ENCODE measurements at places on chromosomes 13 and 19.
A peak's percentile ranks its signal among the peaks of the same experiment; 100 is the strongest.

GRCh38 chr13:100520936-100521850, 67.4 kb downstream of the GGACT start:
- DNase-seq = no peak

- DNase-seq = no peak
These were observed 4.5 kb downstream of the RELB start for GRCh38 chr19:45005787-45006186.

DNA sequence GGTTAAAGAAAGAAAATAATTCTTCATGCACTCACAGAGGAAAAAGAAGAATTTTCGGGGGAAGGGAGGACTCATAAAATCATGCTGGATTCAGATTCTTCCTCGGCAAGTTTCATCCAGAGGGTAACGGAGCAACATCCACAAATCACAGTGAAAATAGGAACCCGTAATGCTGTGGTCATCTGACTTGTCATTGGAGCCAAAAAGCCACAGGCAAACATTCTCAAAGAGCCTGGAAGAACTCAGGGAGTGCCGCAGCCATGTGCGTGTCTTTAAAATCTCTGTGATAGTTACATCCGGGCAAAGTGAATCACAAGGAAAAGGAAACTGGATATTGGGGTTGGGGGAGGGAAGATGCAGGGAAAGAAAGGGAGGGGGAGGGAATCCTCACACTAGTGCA, 33.0 kb upstream of the VSTM2B start:
- no peak for DNase-seq

- DNase-seq = peak; percentile 70
These were observed 185.7 kb downstream of the TM9SF2 start for GRCh38 chr13:99686944-99687411.

DNA sequence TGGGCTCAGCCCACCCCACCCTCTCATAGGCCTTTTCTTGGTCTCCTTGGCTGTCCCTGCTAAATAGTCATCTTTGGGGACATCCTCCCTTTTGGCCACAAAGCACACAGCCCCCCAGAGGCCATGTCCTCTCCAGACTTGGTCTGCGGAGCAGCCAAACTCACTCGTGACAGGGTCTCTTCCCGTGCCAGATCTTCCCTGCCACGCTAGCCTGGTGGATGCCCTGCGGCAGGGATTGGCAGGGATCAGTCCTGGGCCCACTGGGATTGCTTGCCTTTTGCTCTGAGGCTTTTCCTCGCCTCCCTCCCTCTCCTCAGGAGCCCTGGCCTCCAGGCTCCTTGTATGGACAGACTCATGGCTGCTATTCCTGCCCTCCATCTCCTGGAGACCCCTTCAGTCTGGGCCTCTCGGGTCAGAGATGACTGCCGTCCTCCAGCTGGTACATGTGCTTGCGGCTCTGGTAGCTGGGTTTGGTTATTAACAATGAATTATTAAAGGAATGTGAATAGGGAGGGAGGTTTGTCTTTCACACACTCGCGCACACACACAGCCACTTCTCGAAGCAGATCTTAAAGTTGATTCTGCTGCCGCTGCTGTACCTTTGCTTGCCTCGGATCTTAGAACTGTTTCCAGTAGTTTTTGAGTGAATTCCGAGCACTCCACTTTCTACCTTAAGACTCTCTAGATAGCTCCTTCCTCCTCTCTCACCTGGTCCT, 45.1 kb downstream of the NFIX start:
- no peak for DNase-seq

Measured in erythroblast (primary cell).